HuH-7.5 (cell line): ENCODE measurements at places on chromosomes 5 and 9.

GRCh38 chr5:158654415-158654814 is 445.3 kb downstream of the EBF1 start:
- no peak for DNase-seq

DNA sequence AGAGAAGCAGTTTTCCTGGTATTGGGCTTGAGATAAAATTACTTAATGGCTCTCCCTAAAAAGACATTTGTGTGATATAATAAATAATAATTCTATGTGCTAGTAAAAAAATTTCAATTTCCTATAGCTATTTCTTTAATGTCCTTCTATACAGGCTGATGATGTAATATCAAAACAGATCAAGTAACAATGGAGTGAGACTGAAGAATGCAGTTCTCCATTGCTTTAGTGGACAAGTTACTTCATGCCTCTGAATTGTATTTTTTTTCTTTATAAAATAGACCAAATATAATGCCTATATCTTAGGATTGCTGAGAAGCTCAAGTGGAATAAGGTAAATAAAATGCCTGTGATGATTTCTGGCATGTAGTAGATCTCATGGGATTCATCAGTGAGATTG is 35.6 kb upstream of the NEURL1B start:
- no peak for DNase-seq

- DNase-seq, result no peak
Measured at GRCh38 chr5:60685700-60686099, 14.3 kb downstream of the DEPDC1B start.

DNA sequence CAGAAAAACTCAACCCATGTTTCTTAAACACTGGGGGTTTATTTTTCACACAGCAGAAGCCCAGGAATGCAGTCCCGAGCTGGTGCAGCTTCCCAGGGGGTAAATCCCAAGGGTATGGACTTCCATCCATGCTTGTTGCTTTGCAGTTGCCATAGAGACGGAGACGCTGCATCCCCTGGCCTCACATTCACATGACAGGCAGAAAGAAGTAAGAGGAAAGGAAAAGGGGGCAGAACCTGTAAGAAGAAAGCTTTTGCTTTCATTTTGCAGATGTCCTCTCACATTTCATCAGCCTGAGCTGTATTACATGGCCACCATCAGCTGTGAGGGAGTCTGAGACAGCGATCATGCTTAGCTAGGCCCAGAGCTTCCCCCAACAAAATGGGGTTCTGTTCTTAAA is 321.0 kb downstream of the AGTPBP1 start:
- no peak for DNase-seq

GRCh38 chr5:101102506-101102905 is 199.4 kb upstream of the ST8SIA4 start:
- DNase-seq, result no peak

GRCh38 chr5:27814286-27814685 is 775.9 kb upstream of the CDH9 start:
- DNase-seq, result no peak

DNA sequence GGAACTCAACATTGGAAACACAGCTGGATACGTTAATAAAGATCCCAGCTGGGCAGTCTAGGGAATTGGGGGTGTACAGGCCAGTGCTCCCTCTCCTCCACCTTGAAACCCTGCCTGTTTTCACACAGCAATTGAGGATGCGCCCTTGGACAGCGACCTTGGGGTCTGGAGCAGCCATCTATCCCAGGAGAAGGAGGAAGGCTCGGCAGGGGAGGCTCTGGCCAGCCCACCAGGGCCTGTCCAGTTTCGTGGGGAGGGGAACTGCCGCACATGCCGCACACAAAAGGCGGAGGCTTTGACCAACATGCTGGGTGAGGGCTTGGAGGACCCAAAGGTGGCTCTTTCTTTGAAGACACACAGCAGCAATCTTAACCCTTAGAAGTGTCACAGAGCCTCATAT is 1.4 kb downstream of the COL23A1 start:
- no peak for DNase-seq

GRCh38 chr9:89477384-89477783 is 20.5 kb downstream of the SEMA4D start:
- DNase-seq, result no peak

GRCh38 chr5:2611659-2612058 is 139.8 kb downstream of the IRX2 start:
- DNase-seq, result no peak

DNA sequence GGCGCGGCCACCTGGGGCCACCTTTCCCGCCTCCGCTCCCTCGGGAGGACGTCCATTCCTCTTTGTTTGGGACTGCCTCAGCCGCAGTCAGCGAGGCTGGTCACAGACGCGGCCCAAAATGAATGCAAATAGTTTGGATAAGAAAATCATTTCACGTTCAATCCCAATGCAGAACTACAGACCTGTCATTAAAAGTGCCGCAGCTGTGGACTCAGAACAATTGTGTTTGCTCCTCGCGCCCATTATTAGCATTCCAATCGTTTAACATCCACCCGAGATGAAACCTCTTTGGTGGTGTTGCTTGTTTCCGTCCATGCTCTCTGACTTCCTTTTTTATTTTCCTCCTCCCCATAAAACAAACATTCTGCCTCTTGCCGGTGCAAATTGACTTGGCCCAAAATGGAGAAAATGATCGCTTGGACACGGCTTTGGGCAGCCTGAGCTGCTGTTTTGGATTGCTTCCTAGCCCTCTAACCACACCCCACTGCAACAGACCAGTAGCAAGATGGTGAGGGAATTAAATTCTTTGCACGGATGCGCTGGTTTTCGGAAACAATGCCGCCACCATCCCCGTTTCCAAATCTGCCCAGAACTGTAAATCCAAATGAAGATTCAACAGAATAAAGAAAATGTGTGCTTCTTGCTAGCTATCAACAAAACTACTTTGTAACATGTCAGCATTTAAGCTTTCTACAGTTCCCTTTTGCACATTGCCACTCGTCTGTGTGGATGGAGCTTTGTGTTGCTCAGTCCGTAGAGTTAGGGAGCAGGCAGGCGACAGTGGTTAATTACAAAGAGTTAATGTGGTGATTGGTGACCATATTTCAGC is 784 bp downstream of the NLN start:
- DNase-seq, result peak; percentile 47

DNA sequence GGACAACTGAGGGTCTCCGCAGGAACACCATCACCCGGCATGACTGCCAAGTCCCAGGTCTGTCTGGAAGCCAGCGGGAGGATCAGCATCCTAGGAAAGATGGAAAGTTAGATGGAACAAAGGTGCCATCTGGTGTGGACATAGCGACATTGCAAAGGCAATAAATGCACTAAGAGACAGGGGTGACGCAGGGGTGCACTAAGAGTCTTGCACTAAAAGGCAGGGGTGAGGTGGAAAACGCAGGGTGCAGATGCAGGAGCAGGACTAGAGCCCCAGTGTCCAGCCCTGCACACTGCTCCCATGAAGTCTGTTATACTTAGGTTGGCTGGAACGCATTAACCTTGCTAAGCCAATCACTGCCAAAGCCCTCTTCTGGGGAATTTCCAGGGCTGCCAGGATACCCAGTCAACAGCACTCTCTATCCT is 15.5 kb downstream of the ATOX1 start:
- peak; percentile 49 for DNase-seq

- DNase-seq, result no peak
Measured at GRCh38 chr5:102922111-102922720, 167.1 kb downstream of the PAM start.

GRCh38 chr9:91586282-91586681 is 162.7 kb upstream of the NFIL3 start:
- no peak for DNase-seq

GRCh38 chr5:67879620-67880510 is 335.7 kb upstream of the PIK3R1 start:
- DNase-seq, result no peak

DNA sequence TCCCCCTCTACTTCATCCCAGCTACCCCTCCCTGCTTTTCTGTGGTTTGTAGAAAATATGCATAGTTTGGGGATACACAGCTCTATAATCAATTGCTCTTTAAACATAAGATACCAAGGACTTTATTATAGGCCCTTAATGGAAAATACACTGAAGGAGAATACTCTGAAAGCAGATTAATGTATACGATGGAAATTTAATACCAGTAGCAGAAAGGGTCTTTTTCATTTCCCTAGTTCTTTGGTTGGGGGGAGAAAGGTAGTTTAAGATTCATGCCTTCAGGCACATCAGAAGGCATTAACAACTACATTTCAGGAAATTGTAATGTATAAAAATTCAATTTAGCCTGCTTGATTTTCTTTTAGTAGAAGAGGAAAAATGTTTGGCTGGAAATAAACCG is 452.9 kb upstream of the ZNF608 start:
- DNase-seq, result no peak

- DNase-seq, result no peak
Measured at GRCh38 chr5:38189081-38189504, 69.3 kb upstream of the EGFLAM start.
